GM12878 (cell line): ENCODE measurements at places on chromosomes 5 and 9.

GRCh38 chr5:159419576-159419975, 89.3 kb upstream of the IL12B start:
- no peak for DNase-seq

DNA sequence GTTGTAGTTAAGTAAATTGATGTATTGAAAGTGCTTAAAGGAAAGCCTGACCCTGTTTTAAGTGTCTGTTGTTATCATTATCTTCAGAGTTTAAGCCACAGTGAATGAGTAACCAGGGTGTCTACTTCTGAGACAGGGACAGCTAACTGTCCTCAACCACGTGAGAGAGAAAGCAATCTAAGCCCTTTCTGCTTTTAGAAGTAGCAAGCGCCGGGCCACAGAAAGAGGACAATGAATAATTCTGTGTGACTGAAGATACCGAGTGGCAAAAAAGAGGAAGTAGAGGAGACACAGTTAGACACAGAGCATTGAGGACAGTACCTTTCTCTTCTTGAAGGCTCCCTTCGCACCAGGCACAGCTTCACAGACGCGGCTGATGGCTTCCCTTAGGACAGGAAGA, 86.3 kb downstream of the S1PR3 start:
- no peak for DNase-seq

- no peak for DNase-seq
These were observed 97.9 kb upstream of the MPDZ start for GRCh38 chr9:13377171-13377925.

GRCh38 chr5:179112469-179113142, 52.4 kb downstream of the ZNF354C start:
- DNase-seq, result no peak

- DNase-seq, result no peak
These were observed 33.4 kb downstream of the LPCAT1 start for GRCh38 chr5:1490376-1490775.

- no peak for DNase-seq
These were observed 16.8 kb downstream of the SCAMP1 start for GRCh38 chr5:78377056-78377717.

DNA sequence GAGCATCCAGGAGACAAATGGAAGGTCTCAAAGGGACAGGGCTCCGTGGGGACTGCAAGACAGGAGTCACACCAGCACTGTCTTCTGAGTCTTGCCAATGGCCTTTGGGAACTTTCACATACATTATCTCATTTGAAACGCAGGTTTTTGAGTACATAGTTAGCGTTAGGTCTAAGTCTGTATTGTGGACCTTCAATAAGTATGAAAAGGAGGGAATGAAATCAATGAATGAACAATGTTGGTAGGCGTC, 442 bp upstream of the DCTN4 start:
- DNase-seq, result no peak

DNA sequence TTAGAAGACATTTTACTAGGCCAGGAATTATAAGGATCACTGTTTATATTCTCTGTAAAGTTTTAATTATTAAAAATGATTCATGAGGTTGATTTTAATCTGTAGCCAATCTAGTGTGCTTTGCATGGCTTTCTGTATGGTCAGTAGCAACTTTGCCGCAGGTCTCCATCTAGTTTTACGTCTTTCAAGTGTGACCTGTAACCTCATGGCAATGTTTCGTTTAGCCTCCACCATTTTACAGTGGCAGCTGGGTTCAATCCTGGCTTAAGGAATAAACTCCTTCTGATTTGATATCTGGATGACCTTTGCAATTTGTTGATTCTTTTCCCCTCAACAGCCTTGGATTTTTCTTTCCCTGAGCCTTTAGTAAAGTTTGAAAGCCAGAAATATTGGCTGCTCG, 434.5 kb upstream of the CDH9 start:
- no peak for DNase-seq

DNA sequence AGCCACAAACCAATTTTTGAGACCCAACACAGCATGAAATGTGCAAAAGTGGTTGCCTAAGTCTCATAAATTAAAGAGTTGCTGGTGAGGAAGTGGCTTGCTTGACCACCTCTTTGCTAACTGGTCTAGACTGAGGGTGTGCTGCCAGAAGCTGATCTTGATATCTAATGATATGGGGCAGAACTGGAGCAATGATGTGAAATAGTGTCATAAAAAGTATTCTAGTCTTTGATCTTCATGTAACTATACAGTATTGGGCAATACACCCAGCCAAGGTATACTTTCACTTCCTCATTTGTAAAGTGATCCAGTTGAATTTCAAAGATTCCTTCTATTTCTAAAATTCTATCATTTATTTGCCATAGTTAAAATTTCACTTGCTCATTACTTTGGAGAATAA, 5.9 kb upstream of the YTHDC2 start:
- no peak for DNase-seq

DNA sequence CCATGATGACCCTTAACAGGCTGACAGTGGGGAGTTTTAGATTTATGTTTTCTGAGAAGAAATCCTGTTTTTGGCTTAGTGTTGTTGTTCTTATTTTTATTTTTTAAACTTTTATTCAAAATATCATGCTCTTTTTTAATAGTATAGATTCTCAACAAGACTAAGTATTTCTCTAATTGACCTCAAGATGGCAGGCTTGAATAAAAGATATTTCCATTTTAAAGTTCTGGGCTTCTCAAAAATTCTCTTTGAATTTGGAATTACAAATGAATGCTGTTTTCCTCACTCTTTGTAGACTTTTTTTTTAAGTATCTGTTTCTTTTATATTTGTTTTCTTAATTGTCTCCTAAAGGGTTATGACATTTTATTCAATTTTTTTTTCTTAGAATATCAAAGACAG, 50.0 kb upstream of the SH3GL2 start:
- DNase-seq, result no peak
